Dermis microvascular lymphatic vessel endothelial cell (primary cell): ENCODE measurements at places on chromosomes 12 and 14. TPM values are rescaled to one million over a fixed set of nuclear protein-coding genes. Genes with fewer than 3 reads are reported as not detected.

TAS2R9 gene
- not detected in 2 replicates for total RNA-seq

CPNE6 gene
- not detected in 2 replicates for total RNA-seq

C12orf54 gene
- total RNA-seq = not detected in 2 replicates

GYS2 gene
- not detected in 2 replicates for total RNA-seq

ALDH1L2 gene
- total RNA-seq = 0.13 TPM in 2 replicates

KCNJ8 gene
- total RNA-seq = under 0.01 TPM in 1 of 2 replicates, not detected in the other

MDGA2 gene
- not detected in 2 replicates for total RNA-seq

NUBPL gene
- 4.0 and 4.7 TPM in 2 replicates for total RNA-seq

IL26 gene
- not detected in 2 replicates for total RNA-seq

RHOJ gene
- 65.9 and 163 TPM in 2 replicates for total RNA-seq

HOXC4 gene
- total RNA-seq = not detected in 2 replicates

NOS1 gene
- total RNA-seq = under 0.01 TPM in 1 of 2 replicates, not detected in the other

KLRC1 gene
- not detected in 2 replicates for total RNA-seq

PSMC6 gene
- 55.0 and 64.8 TPM in 2 replicates for total RNA-seq

RIC8B gene
- total RNA-seq = 8.2 and 10.6 TPM in 2 replicates

FRS2 gene
- total RNA-seq = 16.2 and 16.6 TPM in 2 replicates

NRL gene
- total RNA-seq = 1.4 and 1.8 TPM in 2 replicates

RND1 gene
- 3.2 and 6.1 TPM in 2 replicates for total RNA-seq

MANSC4 gene
- not detected in 2 replicates for total RNA-seq

TRAF3 gene
- total RNA-seq = 12.8 and 17.3 TPM in 2 replicates

TRPV4 gene
- 1.4 and 2.4 TPM in 2 replicates for total RNA-seq

NEUROD4 gene
- total RNA-seq = not detected in 2 replicates

SLC7A7 gene
- total RNA-seq = 1.9 and 7.8 TPM in 2 replicates
